Pancreas (tissue), 10 donors: ENCODE measurements at places on chromosomes 3 and 15. TPM values are rescaled to one million over a fixed set of nuclear protein-coding genes. Genes with fewer than 3 reads are reported as not detected.

SCN5A gene
- not detected for total RNA-seq

KLHL6 gene
- 1.1 TPM for total RNA-seq

TXNRD3 gene
- 4.7 TPM for total RNA-seq

THSD4 gene
- 13.9 TPM for total RNA-seq

SCAANT1 gene
- total RNA-seq: not detected

SEC62 gene
- total RNA-seq: 103 TPM

TM6SF1 gene
- 0.19 TPM for total RNA-seq

IMPG2 gene
- total RNA-seq: 0.06 TPM

CLDN11 gene
- 0.46 TPM for total RNA-seq

LRTM1 gene
- not detected for total RNA-seq

GNB4 gene
- total RNA-seq: 1.1 TPM

SNX22 gene
- total RNA-seq: 0.78 TPM

CCDC32 gene
- 22.6 TPM for total RNA-seq
